GM03348 (cell line): ENCODE measurements at places on chromosomes 16 and 17.

DNA sequence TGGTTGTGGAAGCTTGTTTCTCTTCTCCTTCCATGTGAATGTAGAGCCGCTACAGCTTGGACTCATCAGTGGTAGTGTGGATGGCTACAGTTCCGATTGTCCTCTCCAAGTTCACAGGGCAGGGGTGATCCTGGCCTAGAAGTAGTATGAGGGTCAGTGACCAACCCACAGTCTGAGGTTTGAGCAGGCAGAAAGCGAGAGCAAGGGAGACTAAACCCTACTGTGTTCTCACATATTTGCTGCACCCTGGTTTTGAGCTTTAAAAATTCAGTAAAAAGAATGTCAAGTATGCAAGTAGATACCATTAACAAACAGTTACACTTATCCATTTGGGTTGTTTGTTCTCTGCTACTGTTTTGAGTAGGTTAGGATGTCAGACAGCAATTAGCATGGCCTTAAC lies 148.9 kb downstream of the MRTFB start:
- DNase-seq, result no peak

GRCh38 chr17:12545877-12546513 lies 119.7 kb upstream of the MYOCD start:
- peak; percentile 82 for DNase-seq

DNA sequence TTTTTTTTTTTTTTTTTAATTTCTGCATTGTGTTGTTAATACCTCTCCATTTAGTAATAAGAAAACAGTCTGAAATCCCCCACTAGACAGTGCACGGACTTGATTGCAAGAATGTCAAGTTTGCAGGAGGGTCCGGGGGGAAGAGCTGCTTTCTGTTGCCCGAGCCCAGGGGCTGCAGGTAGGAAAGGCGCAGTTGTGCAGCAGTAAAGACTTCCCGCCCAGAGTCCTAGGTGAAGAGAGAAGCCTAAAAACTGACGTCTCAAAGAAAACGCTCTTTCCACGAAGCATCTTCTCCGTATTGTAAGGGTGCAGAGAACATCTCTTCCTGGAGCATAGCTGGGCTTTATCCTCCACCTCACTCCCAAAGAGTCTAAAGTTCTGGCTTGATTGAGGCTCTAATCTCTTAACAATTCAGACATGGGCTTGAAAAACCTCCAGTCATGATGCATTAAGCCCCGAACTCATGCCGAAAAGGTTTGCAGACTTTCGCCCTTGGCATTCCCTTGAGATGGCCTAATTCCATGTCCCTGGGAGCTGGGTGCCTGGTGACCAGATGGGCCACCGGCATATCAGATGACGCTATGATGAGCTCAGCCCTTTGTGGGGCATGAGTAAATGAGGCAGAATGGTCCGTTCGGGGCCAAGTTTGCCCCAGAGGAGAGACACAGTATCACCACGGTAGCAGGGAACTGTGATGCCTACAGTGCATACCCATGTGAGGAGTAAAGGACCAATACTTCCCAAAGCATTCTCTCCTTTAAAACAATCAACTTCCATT lies 436.2 kb upstream of the ZFHX3 start:
- no peak for DNase-seq

GRCh38 chr17:50511058-50511457 lies 2.8 kb downstream of the MYCBPAP start:
- DNase-seq, result no peak

DNA sequence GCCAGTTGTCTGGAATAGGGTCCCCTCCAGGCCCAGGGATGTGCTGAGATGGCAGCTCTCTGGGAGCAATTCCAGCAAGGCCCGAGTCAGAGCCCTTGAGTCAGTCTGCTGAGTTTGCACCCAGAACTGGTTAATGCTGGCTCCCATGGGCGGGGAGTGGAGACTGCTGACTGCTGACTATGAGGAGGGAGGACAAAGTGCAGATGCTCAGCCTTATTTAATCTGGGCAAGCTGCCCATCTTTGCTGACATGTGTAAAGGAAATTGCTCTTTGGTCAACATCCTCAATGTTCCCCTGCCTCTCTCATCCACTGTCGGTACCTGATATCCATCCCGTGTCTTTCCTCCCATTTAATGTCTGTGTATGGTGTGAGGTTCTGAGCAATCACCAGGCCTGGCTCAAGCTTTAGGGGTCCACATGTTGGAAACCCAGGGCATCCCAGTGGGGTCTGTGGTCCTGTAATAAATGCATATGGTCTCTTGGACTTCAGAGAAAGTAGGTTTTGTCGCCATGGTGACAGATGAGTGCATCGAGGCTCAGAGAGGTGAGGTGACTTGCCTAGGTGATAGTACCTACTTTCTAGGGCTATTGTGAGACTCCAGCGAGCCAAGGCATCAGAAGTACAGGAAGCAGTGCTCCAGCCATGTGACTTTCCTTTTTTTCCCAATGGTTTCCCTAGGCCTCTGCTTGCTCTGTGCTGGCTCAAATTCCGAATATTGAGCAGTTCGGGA lies 20.0 kb upstream of the RNF135 start:
- peak; percentile 76 for DNase-seq

- no peak for DNase-seq
Measured at GRCh38 chr17:914561-914960, 65.0 kb downstream of the NXN start.

- no peak for DNase-seq
Measured at GRCh38 chr16:28990375-28991040, 5.7 kb downstream of the LAT start.

GRCh38 chr16:11067697-11068141 lies 123.4 kb downstream of the CLEC16A start:
- no peak for DNase-seq

- no peak for DNase-seq
Measured at GRCh38 chr17:50640686-50641351, 6.1 kb downstream of the ABCC3 start.

DNA sequence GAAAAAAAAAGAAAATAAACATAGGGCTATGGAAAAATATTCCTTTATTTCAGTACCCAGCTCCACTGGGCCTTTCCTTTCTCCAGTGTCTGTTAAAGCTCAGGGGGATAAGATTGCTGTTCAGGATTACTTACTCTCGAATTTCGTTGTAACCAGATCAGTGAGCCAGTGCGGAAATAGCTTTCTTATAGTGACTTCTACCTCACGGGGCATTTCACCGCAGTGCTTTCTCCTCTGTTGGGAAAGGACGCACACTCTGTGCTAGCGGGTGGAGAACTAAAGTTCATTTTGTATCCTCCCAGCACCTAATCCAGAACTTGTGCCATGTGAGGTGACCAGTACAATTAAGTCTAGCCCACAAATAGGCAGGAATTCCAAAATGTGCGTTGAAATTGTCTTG lies 38.3 kb downstream of the RPA1 start:
- no peak for DNase-seq

DNA sequence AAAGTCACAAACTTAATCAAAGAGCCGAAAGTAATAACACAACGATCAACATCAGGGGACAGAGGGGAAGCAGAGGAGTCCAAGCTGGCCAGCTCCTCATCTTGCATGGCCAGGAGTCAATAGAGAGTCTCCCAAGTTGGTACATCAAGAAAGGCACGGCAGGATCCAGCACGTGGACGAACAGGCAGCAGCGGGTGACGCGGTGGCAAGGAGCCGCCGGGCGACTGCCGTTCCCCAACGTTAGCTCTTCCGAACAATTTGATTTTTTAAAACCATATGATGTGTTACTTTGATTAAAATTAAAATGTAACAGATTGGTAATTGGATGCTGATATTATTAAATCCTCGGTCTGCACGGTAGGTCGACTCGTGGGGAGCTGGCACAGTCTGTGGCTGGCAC lies 81.8 kb upstream of the DOC2B start:
- no peak for DNase-seq

- no peak for DNase-seq
Measured at GRCh38 chr17:17752821-17753321, 71.6 kb downstream of the RAI1 start.

DNA sequence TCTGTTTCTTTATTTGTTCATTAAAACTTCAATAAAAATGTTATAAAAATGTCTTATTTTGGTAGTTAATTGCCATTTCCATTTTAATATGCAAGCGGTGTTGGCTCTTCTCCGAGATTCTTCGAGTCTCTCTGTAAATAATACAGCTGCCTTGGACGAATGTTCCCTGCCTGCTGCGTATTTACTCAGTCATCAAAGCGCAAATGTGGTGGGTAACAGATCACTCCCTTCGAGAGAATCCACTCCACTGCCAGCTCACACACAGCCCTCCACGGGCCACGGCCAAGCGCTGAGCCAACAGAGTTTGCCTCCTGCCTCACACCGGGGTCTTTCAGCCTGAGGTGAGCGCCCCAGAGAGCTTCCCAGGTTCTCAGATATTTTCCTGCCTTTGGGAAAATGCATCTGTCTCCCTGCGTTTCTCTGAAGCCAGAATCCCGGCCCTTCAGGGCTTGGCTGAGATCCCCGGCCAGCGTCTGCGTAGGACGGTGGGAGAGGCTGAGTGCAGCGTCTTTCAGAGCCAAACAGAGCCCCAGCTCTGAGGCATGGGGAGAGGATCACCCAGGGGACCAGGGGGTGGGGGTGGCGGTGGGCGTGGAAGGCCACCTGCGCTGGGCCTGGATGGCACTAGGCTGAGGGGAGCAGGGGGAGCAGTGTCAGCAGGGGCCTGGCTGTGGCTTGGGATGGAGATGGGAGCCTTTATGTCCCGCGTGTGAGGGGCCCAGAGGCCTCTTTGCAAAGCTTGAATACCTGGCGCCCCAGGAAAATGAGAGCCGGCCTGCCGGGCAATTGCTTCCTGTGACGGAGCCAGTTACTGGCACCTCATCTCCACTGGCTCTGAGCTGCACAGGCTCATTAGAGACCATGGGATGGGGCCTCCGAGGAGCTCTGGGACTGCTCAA lies 248.7 kb downstream of the RBFOX3 start:
- DNase-seq, result no peak

DNA sequence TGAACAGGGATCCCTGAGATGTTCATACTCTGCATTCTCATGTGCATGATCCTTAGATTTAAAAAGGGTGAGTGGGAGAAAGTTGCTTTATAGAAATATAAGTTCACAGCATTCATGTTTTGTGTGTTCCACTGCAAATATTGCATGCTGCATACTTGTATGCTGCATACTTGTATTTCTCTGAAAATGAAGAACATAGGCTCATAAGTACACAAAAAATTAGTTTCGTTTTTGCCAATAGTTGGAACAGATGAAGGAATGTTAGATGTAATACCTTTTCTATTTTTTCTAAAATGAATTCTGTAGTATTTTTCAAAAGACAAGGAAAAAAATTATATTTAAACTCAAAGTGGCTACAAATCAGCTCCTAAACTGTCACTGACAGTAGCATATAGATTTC lies 79.0 kb downstream of the NFAT5 start:
- no peak for DNase-seq

DNA sequence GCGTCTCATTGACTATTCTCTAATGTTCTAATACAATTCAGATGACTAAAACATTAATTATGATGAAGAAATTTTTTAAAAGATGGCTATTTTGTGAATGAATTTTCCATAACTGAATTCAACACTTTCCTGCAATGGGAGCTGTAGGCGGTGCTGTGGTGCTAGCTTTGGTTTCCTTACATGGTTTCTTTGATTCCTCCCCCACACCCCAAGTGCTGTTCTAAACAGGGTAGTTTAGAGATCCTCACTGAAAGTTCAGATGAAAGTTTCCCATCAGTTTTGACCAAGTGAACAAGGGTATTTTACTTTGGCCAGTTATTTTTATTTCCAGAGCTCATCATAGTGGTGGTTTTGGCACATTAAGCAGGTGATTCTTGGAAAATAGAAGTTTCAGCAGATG lies 26.0 kb upstream of the MRC2 start:
- peak; percentile 61 for DNase-seq

GRCh38 chr16:51095084-51095881 lies 55.8 kb downstream of the SALL1 start:
- DNase-seq, result no peak

DNA sequence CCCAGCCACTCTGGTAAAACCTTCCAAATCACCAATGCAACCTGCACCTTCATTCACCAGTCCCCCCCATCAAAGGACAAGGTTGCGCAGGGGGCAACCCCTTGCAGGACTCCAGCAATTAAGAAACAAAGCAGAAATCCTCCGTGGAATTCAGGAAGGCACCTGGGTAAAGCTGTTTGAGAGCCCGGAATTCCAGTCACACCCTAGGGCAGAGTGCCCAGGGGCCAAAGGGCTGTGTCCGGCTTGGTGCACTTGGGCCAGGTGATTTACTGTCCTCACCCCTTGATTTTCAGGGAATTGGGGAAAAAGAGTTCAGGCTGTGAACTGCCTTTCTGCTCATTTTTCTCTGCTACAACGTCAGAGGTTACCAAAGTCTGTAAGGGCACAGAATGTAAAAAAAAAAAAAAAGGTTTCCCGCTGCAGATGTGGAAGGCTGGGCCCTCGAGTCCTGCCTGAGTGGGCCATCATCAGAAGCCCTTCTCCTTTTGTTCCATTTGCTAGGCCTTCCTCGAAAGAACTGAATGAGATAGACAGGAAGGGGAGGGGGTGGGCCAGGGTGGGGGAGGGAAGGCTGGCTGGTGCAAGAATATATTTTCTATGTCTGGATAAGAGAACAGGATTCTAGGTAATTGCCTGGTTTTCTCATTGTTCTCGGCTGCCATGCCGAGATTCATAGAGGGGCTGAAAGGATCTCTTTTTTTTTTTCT lies 266.5 kb upstream of the PSMD7 start:
- no peak for DNase-seq

DNA sequence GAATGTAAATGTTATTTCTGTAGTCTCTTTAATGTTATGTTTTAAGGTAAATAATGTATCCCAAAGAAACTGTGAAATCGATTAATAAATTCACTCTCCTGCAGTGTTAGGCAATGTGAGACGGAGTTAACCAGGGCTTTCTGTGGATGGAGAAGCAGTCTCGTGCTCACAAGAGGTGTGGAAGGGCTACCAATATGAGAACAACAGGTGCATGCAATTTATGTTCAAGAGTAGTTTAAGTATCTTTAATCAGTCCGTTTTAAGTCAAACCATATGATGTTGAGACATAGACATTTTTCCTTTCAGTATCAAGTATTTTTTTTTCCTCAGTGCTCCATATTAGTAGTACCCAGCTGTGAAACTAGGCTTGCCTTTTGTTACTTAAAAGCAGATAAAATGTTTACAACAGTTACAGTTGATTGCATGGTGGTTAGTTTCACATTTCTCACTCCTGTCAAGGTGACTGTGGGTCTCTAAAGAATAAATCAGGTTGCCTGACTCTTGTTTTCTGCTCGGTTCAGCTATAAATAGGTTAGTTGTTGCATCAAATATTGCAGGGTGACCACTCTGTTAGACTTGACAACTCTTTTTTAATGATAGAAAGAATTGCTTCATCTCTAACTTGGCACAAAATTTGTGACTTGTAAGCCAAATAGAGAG lies 54.4 kb downstream of the COX10 start:
- DNase-seq, result no peak

GRCh38 chr16:13315642-13316427 lies 414.4 kb downstream of the SHISA9 start:
- no peak for DNase-seq

GRCh38 chr17:80387071-80387470 lies 27.9 kb upstream of the ENDOV start:
- DNase-seq, result no peak

GRCh38 chr16:89275837-89276720 lies 58.6 kb downstream of the ZNF778 start:
- no peak for DNase-seq

- no peak for DNase-seq
Measured at GRCh38 chr17:82889496-82890338, 49.9 kb upstream of the ZNF750 start.

- no peak for DNase-seq
Measured at GRCh38 chr17:27996202-27997043, 46.1 kb upstream of the NLK start.

GRCh38 chr16:49513040-49513439 lies 139.4 kb downstream of the C16orf78 start:
- DNase-seq, result no peak
